ENCODE measurements at places on chromosomes 2 and 18. TPM values are rescaled to one million over a fixed set of nuclear protein-coding genes. Genes with fewer than 3 reads are reported as not detected.

DNA sequence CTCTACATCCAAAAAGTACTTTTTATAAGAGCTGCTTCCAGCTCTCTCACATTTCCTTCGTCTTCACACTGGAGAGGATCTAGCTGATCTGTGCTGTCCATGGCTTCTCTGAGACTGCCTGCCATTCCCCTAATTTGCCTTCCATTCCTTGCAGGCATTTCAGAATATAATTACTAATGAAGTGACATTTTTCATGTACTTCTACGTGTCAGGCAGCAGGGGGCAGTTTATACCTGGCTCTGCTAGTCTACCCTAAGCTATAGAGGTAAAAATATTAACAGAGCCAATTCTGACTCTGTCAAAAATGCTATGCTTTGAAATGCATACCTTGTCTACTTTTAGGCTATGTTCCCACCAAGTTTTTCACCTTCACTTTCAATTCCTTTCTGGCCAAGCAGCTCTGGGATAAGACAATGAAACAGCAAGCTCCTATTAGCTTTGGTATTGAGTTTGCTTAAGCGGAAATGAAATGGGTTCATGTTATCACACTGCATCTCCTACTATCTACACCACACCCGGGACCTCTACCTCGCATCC is 81.9 kb downstream of the MEP1B start:
- H3K4me3 ChIP-seq, result no peak overlapping the region
- H3K27me3 ChIP-seq, result no peaks in the 10 kb centered on the region
- H3K36me3 ChIP-seq, result peaks cover 29% of the 10 kb centered on the region
- H3K27ac ChIP-seq, result no peak overlapping the region
- DNase-seq, result no peak

DNA sequence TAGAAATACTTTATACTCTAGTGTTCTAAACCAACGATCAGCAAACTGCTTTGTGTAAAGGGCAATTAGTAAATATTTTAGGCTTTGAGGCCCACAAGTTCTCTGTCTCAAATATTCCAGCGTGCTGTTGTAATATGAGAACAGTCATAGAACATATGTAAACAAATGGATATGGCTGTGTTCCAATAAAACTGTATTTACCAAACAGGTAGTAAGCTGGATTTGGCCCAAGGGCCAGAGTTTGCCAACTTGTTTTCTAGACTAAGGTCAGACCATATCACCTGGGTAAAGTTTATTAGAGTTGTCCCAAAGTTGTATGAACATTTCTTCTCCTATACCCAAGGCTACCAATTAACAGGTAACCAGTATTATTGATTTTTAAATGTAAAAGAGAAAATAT is 303.2 kb upstream of the MC4R start:
- no peak overlapping the region for H3K4me3 ChIP-seq
- H3K4me1 ChIP-seq, result no peaks in the 10 kb centered on the region
- no peaks in the 10 kb centered on the region for H3K36me3 ChIP-seq
- DNase-seq, result no peak

DNA sequence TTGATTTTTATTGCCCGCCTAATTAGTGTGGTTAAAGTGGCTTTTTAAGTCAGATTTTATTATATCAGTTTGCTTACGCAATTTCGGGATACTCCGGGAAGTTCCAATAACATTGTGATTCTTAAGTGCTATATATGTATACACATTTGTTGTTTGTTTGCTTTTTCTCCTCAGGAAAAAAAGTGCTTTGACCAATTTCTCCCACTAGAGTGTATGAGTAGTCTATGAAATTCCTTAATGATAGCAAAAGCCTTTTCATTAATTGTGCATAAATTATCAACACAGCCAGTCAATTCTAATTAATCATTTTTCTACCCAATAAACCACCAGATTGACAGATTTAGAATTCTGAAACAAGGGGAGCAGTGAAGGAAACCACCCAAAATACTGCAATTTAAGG is 172.2 kb downstream of the DPP10 start:
- H3K36me3 ChIP-seq, result no peaks in the 10 kb centered on the region
- no peaks in the 10 kb centered on the region for H3K4me1 ChIP-seq
- no peak overlapping the region for H3K4me3 ChIP-seq
- H3K27ac ChIP-seq, result no peak overlapping the region
- H3K27me3 ChIP-seq, result no peaks in the 10 kb centered on the region

DNA sequence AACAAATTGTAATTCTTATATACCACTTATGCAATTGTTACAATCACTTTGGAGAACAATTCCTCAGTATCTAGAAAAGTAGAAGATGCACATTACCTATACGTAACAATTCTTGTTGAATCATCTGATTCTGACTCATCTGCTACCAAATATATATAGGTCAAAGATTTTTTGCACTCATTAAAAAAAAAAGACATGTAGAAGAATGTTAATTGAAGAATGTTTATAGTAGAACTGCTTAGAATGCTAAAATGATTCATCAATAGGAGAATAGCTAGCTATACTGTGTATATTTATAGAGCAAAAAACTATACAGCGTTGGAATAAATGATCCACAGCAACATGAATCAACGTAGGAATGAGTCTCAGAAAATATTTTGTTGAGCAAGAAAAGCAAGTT is 29.5 kb upstream of the STAT1 start:
- H3K4me1 ChIP-seq, result no peaks in the 10 kb centered on the region
- no peaks in the 10 kb centered on the region for H3K27me3 ChIP-seq
- H3K4me3 ChIP-seq, result no peak overlapping the region
- DNase-seq, result no peak
- no peak overlapping the region for H3K27ac ChIP-seq
- H3K36me3 ChIP-seq, result no peaks in the 10 kb centered on the region

DNA sequence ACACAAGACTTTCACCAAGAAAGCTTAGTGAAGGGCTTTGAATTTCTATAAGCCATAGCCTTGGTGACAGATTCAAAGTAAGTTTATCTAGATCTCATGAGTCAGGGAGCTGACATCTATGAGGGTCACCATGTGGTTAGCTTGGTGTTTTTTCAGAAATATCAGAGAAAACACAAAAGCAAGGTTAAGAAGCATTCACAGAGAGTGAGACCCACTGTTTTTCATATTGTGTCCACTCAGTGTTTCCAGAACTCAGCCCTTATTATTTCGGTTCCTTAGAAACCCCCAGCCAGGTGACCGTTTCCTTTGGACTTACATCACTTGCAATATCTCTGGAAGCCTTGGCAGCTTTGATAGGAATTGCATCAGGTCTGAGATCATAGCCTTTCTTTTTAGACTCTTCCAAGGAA is 76.6 kb downstream of the NEB start:
- H3K4me3 ChIP-seq, result no peak overlapping the region
- no peaks in the 10 kb centered on the region for H3K36me3 ChIP-seq
- no peaks in the 10 kb centered on the region for H3K27me3 ChIP-seq
- DNase-seq, result no peak

DNA sequence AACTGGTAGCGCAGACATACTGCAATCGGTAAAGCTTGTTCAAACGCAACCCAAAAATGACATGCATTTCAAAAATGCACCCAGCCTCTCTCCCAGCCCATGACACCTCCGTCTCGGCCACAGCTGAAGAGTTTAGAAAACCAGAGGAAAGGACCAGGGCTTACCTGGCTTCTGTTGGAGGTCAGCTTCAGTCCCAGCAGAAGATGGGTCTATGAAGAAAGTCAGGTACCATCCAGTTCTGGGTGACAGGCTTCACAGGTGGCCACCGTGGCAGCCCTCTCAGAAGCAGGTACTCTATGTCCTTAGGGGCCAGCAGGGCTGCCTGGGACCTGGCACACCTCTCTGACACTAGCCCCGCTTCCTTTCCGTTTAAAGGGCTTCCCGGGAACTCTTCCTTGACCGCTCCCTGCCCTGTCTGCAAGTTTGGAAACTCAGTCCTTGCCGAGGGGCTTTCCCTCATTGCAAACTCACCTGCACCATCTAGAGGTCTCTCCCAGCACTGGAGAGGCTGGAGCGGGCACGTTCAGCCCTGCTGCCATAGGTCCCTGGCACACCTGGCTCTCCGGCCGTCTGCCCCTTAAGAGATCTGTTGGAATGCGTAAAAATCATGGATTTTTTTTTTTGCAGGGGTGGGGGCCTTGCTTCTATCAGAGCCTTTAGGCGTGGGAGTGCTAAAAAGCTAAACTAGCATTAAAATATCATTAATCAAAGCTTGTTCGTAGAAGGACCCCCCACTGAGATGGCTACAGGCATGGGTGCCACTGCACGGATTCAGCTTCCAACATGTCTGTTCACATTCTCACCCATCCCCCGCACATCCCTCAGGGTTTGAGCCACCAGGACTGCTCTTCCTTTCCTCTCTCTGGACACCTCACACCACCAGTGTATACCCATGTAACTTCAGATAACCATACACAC is at the start of gene EDAR:
Gene EDAR (minus strand): TSS at position 425 of the 918 bp plus-strand sequence. CDS start 58,206 bp downstream, outside the sequence.
- no peaks in the 10 kb centered on the region for H3K27me3 ChIP-seq
- no peak within 1 kb of the TSS for H3K4me3 ChIP-seq
- no peaks in the 10 kb centered on the region for H3K36me3 ChIP-seq
- H3K4me1 ChIP-seq, result peaks cover 7% of the 10 kb centered on the region
- no peak within 1 kb of the TSS for H3K27ac ChIP-seq

DNA sequence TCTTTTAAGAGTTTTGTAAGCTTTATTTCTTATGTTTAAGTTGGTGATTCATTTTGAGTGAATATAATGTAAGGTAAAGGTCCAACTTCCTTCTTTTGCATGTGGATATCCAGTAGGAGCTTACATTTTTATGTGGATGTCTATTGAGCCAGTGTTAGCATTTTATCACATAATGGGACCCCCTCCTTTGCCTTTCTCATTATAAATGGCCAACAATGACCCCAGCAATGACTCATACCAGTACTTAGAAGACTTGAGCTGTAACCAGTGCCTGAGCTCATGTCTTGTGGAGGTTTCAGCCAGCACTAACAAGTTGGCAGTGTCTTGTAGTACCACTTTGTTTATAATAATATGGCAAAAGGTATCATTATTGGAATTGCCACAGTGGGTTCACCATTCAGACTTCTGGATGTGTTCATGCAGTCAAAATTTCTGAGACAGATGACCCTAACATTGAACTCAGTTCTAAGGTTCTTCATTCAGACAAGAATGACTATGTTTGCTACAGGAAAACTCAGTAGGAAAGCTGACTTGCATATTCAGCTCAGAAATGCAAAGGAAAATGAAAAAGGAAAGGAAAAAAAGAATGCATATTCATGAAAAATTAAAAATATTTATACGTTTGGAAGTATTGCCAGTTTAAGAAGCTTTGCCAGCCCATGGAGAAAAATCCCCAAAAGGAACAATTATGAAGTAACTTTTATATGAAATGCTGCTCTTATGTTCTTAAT is 41.0 kb downstream of the CDKL4 start:
- no peak for DNase-seq
- no peaks in the 10 kb centered on the region for H3K27me3 ChIP-seq
- H3K4me3 ChIP-seq, result no peak overlapping the region
- H3K36me3 ChIP-seq, result no peaks in the 10 kb centered on the region
- H3K4me1 ChIP-seq, result no peaks in the 10 kb centered on the region

DNA sequence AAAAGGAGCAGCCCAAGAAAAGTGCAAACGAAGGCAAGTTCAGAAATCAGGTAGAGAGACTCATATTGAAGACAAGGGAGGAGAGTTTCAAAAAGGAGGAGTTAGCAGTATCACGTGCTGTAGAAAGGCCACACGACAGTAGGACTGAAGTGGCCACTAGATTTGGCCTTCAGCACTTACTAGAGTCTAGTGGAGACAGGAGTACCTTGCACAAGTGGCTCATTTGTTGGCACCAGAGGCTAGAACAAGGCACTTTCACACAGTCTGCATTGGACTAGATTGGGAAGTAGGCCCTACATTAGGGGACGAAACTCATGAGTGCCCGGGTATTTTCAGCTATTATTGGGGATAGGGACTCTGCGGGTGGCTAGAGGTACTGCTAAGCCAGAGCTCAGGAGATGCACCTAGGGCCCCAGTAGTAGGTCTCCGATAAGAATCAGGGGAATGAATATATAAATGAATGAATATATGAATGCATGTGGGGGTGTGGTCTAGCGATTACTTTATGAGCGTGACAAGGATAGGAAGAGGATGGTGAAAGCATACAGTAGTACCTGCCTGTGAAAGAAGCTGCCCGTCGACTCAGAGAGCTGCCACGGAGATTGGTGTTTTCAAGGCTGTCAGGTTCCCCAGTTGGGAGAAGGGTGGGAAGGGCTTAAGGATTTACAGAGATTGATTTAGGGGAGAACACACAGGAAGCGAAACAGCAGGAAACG is 1.4 kb upstream of the NCOA1 start:
- no peak for DNase-seq
- no peaks in the 10 kb centered on the region for H3K27me3 ChIP-seq
- peaks cover 11% of the 10 kb centered on the region for H3K4me1 ChIP-seq
- no peaks in the 10 kb centered on the region for H3K36me3 ChIP-seq

Gene BZW1
- total RNA-seq, result 262 TPM

DNA sequence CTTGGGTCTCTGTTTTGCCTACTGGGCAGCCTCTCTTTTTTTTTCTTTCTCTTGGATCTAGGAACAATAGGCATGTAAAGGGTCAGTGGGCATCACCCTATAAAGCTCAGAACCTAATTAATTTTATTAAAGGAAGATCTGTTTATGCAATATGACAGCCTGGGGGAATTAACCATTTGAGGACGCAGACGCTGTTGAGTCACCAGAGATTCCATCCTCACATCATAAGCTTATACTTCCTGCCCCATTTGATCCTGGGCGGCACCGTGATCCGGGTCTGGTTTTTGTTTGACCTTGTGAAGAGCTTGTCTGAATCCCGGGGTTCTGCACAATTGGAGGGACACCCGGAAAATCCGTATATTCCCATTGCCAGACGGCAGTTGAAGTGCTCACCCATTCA is 16.8 kb upstream of the BCL11A start:
- H3K36me3 ChIP-seq, result no peaks in the 10 kb centered on the region
- H3K4me1 ChIP-seq, result peaks cover 4% of the 10 kb centered on the region
- no peak overlapping the region for H3K27ac ChIP-seq
- no peak for DNase-seq
- H3K4me3 ChIP-seq, result no peak overlapping the region
- H3K27me3 ChIP-seq, result no peaks in the 10 kb centered on the region

- H3K4me1 ChIP-seq, result peaks cover 22% of the 10 kb centered on the region
- H3K36me3 ChIP-seq, result no peaks in the 10 kb centered on the region
- H3K27ac ChIP-seq, result no peak overlapping the region
- H3K27me3 ChIP-seq, result peaks cover 48% of the 10 kb centered on the region
- no peak for DNase-seq
These were observed 27.5 kb upstream of the ALPP start for GRCh38 chr2:232350804-232351685.
